Activated CD8-positive, alpha-beta memory T cell treated with anti-CD3 and anti-CD28 coated beads for 4 hours (primary cell): ENCODE measurements at places on chromosomes 3 and 15.
A peak's percentile ranks its signal among the peaks of the same experiment; 100 is the strongest.

- no peak for DNase-seq
Measured at GRCh38 chr3:62602129-62602770, 228.9 kb upstream of the FEZF2 start.

DNA sequence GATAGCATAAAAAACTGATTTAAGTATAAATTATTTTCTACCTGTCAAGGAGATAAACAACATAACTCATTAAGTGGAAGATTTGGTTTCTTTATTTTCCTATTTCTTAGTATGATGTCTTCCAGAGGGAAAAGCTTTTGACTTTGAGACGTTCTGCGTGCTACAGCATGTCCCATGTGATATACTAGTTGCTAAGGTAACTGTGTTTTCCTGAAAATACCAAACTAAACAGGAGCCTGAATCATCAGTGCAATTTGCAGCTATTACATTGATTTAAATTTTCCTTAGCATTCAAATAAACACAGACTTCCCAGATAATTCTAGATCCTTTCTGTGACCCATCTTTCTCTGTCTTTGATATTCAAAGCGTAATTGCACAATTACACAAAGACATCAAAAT, 117.7 kb upstream of the P2RY1 start:
- DNase-seq = no peak

- DNase-seq = no peak
Measured at GRCh38 chr15:101530224-101530958, 40.9 kb upstream of the PCSK6 start.

- no peak for DNase-seq
Measured at GRCh38 chr3:105360003-105360402, 6.7 kb upstream of the ALCAM start.

GRCh38 chr3:111598552-111598951, 3.4 kb upstream of the ZBED2 start:
- DNase-seq = no peak

- DNase-seq = no peak
Measured at GRCh38 chr15:95734422-95735316, 595.8 kb upstream of the NR2F2 start.

GRCh38 chr3:101902041-101902440, 52.7 kb downstream of the NFKBIZ start:
- no peak for DNase-seq

DNA sequence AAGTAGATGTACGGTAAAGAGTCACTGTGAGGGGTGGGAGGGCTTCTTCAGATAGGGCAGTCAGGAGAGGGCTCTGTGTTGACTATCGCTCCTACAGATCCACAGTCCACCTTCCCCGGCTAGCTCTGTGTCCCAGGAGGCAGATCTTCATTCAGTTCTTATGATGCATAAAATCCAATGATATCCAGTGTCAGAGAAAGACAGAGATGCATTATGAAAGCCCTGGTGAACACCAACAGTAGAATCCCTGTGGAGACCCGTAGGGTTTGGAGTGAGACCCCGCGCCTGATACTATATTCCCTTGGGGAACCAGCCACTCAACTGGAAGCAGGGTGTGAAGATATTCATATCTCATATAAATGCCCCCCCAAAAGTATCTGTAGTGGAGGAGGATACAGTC, 119.8 kb upstream of the SLCO3A1 start:
- DNase-seq = no peak

DNA sequence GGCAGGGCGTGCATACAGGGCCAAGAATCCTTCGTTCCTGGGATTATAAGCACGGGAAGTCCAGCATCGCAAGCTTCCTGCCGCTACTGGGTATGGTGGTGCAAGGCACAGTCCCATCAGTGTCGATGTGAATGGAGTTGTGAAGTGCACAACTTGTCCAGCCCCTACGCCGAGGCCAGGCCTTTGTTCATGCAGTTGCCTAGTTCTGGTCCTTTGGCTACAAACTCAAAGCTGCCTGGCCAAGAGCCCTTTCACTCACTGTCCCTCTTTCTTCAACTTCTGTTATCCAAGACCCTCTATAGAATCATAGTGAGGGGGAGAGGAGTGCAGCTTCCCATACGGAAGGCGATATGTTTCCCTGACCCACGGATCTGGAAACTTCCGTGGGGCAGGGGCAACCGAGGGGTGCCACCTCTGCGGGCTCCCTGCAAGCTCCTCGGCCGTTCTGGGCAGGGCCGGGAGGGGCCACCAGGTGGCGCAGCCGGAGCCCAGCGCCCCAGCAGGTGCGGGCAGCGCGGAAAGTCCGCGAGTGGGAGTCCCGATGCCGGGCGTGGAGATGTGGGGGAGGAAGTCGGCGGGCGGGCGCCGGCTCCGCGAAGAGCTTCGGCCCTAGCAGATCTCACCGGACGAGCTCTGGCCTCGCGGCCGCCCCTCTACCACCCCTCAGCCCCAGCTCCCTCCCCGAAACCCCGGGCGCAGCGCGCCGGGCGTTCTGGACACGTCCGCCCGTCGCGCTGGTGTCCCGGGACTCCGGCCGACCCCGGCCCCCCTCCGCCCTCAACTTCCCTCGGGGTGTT, 693 bp downstream of the RASGRP1 start:
- DNase-seq = peak; percentile 76

DNA sequence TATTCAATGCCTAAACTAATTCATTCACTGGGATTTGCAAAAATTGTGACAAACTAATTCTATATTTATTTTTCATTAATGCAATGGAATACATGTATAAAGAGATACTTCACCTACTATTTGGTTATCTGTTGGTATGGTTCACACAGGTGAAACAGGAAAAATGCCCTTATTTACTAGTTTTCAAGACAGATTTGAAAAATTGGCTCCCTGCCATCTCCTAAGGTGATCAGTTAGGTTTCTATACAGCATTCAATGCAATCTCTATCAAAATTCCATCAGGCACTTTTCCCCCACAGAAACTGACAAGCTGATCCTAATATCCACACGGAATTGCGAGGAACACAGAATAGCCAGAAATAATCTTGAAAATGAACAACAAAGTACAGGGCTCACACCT, 101.1 kb downstream of the DLG1 start:
- no peak for DNase-seq

GRCh38 chr15:86001200-86001599, 78.5 kb upstream of the AGBL1 start:
- no peak for DNase-seq

DNA sequence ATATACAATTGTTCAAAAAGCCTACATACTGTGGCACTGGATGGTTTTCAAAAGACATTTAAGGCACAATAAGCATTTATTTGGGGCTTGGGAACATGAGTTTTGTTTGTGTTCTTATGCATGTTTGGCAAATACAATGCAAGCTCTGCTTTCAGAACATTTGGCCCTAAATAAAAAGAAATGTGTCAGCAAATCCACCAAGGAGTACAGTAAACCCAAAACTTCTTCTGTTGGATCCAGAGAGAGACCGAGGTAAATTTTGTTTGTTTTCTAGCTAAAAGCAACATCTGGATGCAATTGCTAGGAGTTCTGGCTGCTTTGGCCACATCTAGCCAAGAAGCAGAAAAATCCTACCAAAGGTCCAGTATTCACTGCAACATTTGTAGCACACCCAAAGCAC, 168.8 kb downstream of the DCLK3 start:
- DNase-seq = no peak

GRCh38 chr15:32659340-32660155, 18.0 kb downstream of the SCG5 start:
- no peak for DNase-seq

DNA sequence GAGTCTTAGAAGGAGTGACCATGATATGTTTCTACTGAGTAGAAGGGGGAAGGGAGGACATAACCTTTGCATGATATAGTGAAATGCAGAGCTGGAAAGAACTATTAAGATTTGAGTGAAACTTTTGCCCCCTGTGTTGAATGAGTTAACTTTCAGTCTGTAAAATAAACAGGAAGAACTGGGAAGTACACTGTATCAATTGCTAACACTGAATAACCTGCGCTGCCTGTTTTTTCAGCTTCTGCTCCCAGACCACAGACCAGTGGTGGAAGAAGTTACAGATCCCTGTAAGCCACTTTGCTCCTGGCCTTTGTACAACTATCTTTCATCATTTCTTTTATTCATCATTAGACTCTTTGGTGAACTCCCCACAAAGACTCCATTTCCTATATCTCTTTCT, 3.6 kb upstream of the LRCH3 start:
- no peak for DNase-seq

DNA sequence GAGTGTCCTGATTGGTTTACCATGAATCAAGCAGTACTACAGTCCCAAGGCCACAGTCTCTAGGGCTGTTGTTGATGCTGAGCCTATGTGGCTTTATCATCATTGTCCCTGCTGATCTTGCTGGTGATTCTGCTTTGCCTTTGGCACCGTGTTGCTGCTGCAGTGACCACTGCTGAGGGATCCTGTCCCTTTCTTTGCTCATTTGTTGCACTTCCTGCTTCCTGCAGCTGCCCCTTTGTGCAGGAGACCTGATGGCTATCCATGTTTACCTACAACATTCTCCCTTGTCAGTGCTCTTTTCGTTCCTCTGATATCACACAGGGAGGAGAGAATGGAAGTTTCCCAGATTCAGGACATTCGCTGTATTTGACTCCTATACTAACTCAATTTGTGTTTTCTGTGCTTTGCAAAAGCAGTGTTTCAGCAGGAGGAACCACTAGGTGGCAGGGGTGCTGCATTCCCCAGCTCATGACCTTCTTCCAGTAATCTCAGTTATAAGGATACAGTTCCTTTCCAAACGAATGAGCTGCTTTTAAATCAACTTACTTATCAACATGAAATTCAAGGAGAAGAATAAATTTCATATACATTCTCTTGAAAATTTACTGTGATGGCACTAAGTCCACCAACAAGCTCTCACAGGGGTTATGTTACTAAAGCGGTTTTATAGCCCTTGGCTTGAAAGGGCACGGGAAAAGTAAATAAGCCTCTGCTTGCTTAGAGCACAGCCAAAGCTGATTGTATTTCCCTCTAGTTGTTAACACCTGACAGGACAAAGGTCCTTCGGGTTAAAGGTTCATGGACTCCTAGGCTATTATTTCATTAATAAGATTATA, 9.7 kb upstream of the THUMPD3 start:
- DNase-seq = peak; percentile 23

GRCh38 chr15:63456258-63456657, 48.1 kb upstream of the USP3 start:
- no peak for DNase-seq

- no peak for DNase-seq
Measured at GRCh38 chr3:33547101-33547500, 106.9 kb upstream of the UBP1 start.

DNA sequence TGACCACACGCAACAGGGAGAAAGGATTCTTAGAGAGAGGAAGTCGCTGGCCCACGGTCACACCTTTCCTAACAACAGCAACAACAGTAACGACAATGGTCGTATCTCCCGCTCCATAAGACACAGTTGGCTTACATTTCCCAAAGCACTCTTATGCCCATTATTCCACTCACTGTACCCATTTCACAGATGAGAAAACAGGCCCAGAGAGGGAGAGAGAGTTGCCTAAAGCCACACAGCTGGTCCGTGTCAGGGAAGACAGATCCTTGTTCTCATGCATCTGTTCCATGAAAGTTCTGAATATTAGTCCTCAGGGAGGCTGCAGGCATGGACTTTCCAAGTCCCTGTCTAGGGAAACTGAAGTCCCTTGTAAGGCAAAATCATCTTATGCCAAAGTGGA, 42.0 kb upstream of the ATP2B2 start:
- DNase-seq = no peak

GRCh38 chr15:64681424-64682024, 93.9 kb downstream of the RBPMS2 start:
- DNase-seq = no peak

- DNase-seq = peak; percentile 50
Measured at GRCh38 chr15:89874926-89875564, 18.7 kb downstream of the AP3S2 start.

- no peak for DNase-seq
Measured at GRCh38 chr3:124766113-124767095, 36.2 kb downstream of the UMPS start.

- no peak for DNase-seq
Measured at GRCh38 chr3:167754049-167754448, 18.5 kb downstream of the SERPINI1 start.

DNA sequence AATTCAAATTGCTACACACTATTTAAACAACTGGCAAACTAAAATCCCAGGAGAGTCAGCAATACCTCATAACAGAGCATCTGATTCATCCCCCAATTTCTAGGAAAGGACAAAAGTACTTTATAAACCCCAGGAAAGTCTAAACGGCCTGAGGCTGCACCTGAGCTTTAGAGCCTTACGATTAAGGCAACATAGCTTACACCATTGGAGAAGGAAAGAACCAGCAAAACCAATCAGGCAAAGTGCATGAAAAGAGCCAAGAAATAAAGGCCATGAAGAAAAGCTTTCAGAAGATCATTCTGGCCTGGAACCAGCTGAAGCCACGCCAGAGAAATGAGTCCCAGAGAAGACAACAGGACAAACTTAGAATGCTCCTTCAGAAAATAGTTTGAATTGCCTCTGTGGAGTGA, 48.1 kb downstream of the PTPN9 start:
- DNase-seq = no peak

DNA sequence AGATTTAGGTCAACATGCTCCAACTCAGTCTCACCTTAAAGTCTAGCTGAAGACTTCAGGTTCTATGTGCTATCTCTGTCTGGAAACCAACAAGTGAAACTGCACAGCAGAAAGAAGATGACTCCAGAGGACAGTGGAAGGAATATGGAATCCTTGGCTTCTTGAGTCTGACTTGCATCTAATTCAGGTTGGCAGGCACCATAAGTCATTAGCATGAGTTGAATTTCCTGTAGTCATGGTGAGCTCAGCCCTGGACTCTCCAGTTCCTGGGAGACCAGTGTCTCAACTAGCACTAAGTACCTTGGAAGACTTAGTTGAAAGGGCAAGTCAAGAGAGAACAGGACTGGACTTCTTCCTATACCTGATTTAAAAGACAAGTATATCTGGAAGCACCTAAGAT, 129.7 kb downstream of the DTWD1 start:
- no peak for DNase-seq

DNA sequence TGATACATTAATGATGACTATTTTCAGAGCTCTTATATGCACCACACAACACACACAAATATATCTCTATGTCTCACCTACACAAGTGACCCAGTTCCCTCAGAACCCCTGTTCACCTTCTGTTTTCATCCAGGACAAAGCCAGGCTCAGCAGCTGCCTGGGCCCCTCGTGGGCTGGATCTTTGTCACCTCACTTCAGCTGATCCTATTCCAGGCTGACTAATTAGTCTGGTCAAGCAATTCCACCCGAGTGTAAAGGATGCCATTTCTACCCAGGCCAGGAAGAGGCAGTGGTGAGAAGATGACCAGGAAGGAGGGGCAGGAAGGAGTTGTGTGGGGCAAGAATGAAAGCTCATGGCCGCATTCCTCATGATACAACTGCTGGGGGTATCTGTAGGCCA, 62.3 kb downstream of the DHX30 start:
- no peak for DNase-seq
